ENCODE measurements at places on chromosomes 4 and X.

GRCh38 chr4:25863831-25864418, 1.1 kb upstream of the SEL1L3 start:
- DNase-seq: no peak

DNA sequence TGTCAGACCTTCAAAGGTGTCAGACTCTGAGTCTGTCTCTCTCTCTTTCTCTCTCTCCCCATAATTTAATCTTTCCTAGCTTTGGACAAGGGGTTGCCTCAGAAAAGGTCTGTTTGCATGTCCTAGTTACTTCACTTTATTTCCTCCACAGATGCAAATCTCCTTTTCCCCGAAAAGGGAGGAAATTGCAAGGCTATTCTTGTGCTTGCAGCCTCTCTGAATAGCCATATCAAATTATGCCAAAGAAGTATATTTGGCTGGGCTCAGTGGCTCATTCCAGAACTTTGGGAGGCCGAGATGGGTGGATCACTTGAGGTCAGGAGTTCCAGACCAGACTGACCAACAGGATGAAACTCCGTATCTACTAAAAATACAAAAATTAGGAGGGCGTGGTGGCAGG, 145.6 kb upstream of the GATB start:
- DNase-seq: no peak

GRCh38 chr4:22635692-22636091, 57.0 kb upstream of the GBA3 start:
- no peak for DNase-seq

- DNase-seq: no peak
These were observed 101.5 kb downstream of the PSAPL1 start for GRCh38 chr4:7333024-7333780.

- no peak for DNase-seq
These were observed 296.2 kb downstream of the FRMPD4 start for GRCh38 chrX:12434493-12434892.

DNA sequence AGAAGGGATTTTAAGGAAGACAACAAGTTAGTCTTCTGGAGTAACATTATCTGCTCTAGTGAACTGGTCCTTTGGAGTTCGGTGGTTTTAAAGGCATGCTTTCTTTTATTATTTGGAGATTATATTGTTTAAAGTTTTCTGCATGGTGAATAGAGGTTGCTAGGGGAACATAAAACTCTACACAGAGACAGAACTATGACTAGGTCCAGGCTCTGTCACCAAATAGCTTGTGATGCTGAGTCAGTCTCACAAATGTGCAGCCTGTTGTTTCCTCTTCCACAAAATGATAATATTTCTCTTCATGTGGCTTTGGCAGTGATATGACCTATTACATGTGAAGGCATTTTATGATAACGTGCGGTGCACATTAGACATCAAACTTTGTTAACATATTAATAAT, 132.6 kb downstream of the PACRGL start:
- no peak for DNase-seq

- DNase-seq: no peak
These were observed 45.4 kb downstream of the ANTXR2 start for GRCh38 chr4:80027611-80028010.

DNA sequence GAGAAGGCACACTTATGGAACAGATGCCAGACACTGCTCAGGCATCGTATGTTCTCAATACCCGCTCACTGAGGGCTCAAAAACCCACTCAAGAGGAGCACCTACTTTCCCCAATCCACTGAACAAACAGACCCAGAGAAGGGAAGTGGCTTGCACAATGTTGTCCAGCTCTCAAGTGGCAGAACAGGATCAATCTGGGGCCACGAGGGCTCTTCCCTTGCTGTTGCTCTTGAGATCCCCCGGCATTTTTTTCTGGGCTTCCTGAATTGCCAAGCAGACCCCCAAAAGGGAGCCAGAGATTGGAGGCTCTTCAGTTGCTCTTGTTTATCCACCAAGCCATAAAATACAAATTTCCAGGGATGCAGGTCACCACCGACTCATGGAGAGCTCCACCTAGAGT, 35.7 kb downstream of the IDS start:
- no peak for DNase-seq

DNA sequence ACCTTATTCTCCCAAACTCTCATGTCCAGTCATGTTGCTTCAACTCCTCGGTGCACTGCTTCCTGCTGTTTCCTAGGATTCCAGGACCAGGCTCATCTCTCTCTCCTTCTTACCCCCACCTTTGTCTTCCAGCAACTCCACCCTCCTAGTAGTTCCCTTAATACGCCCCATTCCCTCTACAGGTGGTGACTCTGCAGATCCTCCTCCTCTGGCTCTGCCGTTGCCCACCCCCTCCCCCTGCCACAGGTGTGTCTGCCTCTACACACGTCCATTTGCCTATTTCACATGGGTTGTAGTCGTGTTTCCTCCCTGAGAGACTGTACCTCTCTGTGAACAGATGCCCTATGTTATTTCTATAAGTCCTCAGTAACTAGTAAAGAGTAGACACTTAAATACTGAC, 32.4 kb downstream of the CDS1 start:
- DNase-seq: no peak

DNA sequence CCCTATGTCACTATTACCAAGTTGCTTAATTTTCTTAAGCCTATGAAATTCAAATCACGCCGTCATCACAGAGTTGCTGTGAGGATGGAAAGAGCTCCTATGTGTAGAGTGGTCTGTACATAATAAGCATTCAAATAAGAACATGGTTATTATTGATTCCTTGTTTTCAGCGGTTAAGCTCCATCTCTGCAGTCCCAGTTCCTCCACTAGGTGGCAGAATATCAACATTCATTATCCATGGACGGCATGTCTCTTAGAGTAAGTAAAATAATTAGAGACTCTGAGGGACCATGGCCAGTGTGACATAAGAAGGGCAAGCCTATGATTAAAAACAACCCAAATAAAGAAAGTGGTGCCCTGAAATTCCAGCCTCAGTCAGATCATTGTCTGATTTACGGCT, 132.5 kb upstream of the NHS start:
- DNase-seq: peak; percentile 62

DNA sequence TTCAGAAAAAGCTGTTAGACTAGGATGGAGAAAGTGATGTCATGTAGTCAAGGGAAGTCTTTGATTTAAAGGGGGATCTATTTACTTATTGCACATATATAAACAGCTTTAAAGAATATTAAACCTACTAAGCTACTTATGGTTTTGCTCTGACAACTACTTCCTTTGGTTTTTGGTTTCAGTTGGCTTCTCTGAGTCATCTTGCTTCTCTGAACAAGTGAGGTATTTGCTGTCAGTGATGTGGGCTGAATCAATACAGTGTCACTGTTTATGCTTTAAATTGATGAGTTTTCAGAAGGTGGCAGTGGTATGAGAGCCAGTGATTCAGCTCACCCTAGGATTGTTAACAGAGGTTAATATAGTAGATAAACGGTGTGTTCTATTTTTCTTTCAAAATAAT, 75.1 kb downstream of the CEP44 start:
- no peak for DNase-seq

DNA sequence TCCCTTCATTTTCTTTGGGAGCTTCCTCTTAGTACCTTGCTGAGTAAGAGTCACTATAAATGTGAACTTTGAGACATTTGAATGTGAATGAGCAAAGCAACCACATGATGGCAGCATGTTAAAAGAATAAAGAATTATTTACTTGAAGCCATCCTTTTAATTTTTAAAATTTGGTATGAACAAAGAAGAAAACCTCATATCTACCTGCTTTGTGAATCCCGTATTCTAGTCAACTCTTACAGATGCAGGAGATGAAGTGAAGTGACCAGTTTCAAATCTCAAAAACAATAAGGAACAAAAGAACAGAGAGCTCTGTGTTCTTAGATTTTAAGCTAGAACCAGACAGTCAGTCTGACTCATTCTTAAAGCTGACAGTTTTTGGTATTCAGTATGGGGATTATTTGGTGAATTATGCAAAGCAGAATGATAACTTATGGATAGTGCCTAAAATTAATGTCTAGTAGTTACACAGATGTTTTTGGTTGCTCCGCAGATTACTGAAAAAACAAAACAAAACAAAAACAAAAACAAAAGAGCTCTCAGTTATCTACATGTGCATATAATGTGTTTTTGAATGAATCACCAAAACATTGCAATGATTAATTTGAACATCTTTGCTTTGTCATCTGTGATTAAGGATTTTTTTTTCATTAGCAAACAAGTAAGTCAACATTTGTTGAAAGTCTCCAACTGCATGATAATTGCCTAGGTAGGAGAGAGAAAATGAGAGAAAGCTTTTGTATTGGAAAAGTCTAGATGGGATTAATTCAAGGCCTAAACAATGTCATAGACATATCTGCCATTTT, 48.2 kb upstream of the H2AZ1 start:
- peak; percentile 49 for DNase-seq

- DNase-seq: no peak
These were observed 53.5 kb downstream of the TBC1D14 start for GRCh38 chr4:6963139-6963611.

DNA sequence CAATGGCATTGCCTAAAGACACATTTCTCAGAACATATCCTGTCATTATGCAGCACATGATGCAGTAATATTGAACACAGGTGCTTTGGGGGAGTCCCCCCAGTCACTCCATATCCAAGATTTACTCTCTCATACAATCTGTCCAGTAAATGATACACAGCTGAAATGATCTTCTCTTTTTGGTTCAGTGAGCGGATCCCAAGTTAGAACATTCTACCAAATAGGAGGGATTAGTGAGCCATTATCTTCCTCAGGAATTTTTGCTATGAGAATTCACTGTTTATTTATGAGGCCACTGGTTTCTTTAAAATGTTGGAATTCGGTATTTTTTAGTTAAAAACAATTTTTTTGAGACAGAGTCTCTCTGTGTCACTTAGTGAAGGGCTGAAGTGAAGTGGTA, 96.5 kb downstream of the TRAPPC11 start:
- no peak for DNase-seq

- DNase-seq: peak; percentile 6
These were observed 126.2 kb upstream of the ANXA10 start for GRCh38 chr4:167966143-167966542.

DNA sequence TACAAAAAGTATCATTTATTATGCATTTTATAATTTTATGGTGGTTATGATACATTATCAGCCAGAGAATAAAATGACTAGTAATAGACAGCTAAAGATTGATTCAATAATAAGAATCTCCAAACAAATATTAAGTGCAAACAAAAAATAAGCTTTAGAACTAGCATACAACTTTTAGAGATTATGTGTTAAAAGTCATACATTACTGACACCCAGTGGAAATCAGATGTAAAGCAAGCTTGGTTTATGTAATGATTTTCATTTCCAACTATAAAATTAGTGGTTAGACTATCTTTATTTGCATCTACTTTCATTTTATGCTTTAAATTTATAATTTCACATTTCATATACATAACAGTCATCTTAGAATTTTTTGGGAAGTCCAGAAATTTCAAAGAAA, 57.7 kb downstream of the IL13RA2 start:
- peak; percentile 3 for DNase-seq
